ENCODE measurements at places on chromosomes 13 and 19.

- no peak for DNase-seq
These were observed 43.0 kb downstream of the CACNA1A start for GRCh38 chr19:13463296-13463695.

- peak; percentile 21 for DNase-seq
These were observed 44.9 kb downstream of the ESD start for GRCh38 chr13:46751811-46752635.

DNA sequence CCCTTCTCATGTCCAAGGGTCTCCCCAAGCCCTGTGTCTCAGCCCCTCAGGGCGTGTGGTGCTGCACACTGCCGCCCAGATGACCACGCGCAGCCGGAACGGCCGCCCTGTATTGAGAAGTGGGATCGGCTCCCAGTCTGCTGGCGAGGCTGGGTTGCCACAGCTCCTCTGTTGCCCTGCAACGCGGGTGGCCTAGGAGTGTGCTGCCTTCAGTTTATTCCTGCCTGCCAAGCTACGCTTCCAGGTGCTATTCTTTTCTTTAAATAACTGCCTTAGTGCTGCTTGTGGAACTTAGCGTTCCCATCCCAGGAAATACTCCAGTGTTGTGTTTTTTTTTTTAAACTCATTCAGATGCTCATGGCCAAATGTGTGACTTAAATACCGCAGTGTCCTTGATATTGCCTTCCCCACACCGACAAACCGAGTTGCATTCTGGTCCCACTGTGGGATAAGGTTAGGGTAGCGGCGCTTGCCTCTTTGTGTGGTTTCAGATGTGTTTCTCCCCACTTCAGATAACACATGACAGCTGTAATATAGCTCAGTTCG is 16.6 kb downstream of the ACTN4 start:
- no peak for DNase-seq

- DNase-seq = peak; percentile 27
These were observed 390.5 kb upstream of the PCDH9 start for GRCh38 chr13:67620665-67621064.

- no peak for DNase-seq
These were observed at the start of gene ABCC4 for GRCh38 chr13:95301183-95301967. Gene ABCC4 (minus strand): TSS chr13:95301451. CDS start chr13:95301314, 137 bp downstream.

DNA sequence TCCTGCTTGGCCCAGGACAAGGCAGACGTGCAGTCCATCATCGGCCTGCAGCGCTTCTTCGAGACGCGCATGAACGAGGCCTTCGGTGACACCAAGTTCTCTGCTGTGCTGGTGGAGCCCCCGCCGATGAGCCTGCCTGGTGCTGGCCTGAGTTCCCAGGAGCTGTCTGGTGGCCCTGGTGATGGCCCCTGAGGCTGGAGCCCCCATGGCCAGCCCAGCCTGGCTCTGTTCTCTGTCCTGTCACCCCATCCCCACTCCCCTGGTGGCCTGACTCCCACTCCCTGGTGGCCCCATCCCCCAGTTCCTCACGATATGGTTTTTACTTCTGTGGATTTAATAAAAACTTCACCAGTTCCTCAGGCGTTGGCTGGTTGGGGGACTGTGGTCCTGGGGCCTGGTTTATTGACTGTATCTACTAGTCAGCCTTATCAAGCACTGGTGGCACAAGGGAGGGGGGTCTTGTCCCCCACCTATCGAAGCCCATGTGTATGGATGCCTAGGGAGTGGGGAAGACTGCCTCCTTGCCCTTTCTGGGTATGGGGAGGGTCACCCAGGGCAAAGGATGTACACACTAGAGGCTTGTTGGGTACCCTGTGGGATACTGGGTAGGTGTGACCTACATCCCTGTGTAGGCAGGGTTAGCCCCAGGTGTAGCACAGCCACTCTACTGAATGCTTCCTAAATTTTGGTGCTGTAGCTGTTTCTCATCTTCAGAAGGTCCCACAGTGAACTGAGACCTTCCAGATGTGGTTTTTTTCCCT is 4.4 kb downstream of the CHMP2A start:
- DNase-seq = no peak

GRCh38 chr19:15368798-15369593 is 10.6 kb downstream of the AKAP8 start:
- DNase-seq = no peak

GRCh38 chr13:113793718-113794085 is 34.7 kb downstream of the TMEM255B start:
- no peak for DNase-seq

GRCh38 chr13:42064966-42065365 is 16.5 kb downstream of the DGKH start:
- no peak for DNase-seq

DNA sequence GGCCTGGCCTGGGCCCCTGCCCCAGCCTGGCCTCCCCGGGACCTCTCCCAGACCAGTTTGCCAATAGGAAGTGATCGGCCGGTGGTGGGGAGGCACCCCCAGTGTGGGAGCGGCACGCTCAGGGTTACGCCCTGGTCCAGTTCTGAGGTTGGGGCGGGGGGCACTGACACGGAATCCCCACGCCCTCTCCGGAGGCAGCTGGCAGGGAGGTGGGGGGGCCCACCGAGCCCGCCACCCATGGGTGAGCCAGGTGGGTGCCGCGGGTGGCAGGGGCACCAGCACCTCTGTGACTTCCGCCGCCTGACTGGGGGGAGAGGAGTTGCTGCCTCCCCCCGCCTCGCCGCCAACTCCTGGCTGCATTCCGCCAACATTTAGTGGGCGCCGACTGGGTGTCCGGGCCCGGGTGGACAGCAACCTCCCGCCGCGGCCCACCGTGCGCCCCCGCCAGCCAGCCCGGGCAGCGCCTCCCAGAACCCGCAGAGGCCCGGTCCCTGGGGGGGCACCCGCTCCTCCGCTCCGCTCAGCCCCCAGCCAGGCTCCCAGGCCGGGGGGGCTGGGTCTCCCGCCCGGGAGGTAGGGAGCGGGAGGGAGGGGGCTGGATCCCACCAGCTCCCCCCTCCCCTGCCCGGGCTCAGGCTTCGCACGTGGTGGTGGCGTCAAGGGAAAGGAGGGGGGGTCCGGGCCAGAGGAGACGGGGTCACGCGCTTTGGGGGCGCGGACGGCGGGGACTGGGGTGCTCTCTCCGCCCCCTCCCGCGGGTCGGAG is 2.0 kb downstream of the ZBTB7A start:
- no peak for DNase-seq

DNA sequence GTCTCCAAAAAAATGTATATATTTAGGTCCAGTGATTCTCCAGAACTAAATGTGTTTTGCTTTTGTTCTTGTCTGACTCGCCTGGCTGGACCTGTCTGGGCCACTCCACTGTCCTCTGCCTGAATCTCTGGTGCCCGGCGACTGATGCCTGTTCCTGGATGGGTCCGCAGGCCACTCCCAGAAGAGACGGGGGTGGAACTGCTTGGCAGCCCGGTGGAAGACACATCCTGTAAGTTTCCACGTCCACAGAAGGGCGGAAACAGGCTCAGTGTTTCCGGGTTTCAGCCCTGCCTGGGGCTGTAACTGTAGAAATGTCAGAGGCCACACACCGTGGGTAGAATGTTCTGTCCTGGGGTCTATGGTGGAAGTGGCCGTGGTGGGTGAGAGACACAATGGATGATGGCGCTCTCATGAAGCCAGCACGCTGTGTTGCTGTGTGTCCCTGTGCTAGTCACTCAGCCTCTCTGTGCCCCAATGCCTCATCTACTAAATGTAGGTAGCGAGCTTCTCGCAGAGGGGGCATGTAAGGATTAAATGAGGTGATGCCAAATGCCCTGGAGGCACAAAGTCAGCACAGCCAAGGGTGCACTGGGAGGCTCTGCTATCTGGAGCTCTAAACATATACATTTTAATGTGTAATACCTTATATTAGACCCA is 22.0 kb downstream of the ATCAY start:
- no peak for DNase-seq

GRCh38 chr13:32924886-32925285 is 91.3 kb upstream of the KL start:
- DNase-seq = no peak
